Tongue (tissue), 3 donors: ENCODE measurements at places on chromosomes 12 and 14. TPM values are rescaled to one million over a fixed set of nuclear protein-coding genes. Genes with fewer than 3 reads are reported as not detected.

Gene CARMIL3
- 0.72 TPM for total RNA-seq

Gene PMCH
- total RNA-seq: not detected

- peak; percentile 35 for DNase-seq
These were observed 283 bp downstream of the LMO3 start for GRCh38 chr12:16605642-16606116.

DNA sequence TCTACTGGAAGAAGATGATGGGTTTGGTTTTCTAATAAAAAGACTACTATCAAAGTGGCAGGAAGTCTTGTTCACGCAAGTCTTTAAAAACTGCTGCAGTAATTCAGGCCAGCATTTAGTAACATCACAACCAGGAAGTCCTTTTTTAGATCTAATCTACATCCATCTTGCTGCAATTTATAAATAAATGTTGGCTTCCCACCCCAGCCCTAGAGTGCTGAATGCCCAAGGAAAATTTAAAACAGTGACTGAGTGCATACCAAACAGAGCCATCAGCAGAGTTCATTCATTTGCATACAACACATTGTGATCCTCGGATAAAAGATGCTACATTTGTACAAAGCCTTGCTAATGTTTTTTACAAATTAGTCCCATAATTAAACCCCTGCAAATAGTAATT, 72.1 kb downstream of the PHLDA1 start:
- DNase-seq: no peak

GRCh38 chr12:120528861-120529525, at the start of gene COQ5:
TSS of gene COQ5 (minus strand) at chr12:120529158. CDS start at chr12:120529141, 17 bp downstream.
- peak; percentile 97 for DNase-seq

Gene KRT73
- not detected for total RNA-seq

Gene ARID4A
- 24.6 TPM for total RNA-seq

DNA sequence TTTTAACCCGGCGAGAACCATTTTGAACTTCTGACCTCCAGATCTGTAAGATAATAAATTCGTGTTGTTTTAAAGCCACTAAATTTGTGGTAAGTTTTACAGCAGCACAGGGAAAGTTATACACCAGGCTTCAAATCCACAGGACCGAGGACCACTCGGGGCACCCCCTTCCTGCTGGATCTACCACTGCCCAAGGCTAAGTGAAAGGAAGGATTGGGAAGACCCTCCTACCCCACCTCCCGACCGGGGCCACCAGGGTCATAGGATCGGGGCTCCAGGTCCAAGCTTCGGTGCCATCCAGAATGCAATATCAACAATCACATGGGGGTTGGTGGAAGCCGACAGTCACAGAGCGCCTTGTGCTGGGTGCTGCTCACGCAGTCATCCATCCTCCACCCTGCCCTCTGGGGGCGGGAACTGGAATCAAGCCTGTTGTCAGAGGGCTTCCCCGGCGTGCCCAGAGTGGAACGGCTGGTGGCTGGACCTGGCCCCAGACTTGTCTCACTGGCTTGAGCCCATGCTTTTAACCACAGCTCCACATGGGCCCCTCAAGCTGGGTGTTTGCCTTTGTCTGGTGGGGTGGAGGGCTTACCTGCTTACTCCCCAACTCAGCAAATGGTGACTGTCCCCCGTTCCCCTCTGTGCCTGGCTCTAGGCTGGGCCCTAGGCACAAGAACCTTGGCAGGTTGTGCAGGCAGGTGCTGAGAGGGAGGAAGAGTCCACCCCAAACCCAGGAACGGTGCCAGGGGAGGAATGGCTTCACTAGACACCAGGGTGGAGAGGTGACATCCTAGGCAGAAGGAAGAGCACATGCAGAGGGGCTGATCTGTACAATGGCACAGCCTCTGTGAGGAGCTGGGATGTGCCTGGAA, 180.3 kb upstream of the RTL1 start:
- no peak for DNase-seq
